ENCODE measurements at places on chromosomes 7 and 10.

- no peak overlapping the region for H3K27ac ChIP-seq
- H3K4me1 ChIP-seq, result no peaks in the 10 kb centered on the region
- no peak for DNase-seq
Measured at GRCh38 chr7:20284003-20284770, 46.5 kb upstream of the ITGB8 start.

DNA sequence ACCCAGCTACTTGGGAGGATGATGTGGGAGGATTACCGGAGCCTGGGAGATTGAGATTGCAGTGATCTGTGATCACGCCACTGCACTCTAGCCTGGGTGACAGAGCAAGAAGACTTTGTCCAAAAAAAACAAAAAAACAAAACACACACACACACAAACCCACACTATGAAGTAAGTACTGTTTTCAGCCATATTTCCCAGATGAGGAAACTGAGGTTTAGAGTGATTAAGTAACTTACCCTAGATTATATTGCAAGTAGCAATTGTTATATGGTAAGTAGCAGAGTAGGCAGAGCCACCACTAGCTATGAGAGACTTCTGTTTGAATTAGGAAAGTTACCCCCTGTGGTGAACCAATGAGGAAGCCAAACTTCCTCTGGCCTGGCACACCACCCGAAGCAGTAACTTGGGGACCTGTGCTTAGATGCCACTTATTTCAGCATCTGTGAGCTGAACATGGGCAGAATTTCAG is 61.9 kb downstream of the MCU start:
- H3K36me3 ChIP-seq, result no peaks in the 10 kb centered on the region
- H3K27ac ChIP-seq, result no peak overlapping the region
- no peaks in the 10 kb centered on the region for H3K4me1 ChIP-seq
- H3K4me3 ChIP-seq, result no peak overlapping the region
- no peaks in the 10 kb centered on the region for H3K27me3 ChIP-seq

GRCh38 chr7:30201161-30201666 is 66.4 kb downstream of the MTURN start:
- DNase-seq, result no peak
- no peak overlapping the region for H3K4me3 ChIP-seq
- no peak overlapping the region for H3K27ac ChIP-seq
- no peaks in the 10 kb centered on the region for H3K27me3 ChIP-seq
- no peaks in the 10 kb centered on the region for H3K36me3 ChIP-seq

DNA sequence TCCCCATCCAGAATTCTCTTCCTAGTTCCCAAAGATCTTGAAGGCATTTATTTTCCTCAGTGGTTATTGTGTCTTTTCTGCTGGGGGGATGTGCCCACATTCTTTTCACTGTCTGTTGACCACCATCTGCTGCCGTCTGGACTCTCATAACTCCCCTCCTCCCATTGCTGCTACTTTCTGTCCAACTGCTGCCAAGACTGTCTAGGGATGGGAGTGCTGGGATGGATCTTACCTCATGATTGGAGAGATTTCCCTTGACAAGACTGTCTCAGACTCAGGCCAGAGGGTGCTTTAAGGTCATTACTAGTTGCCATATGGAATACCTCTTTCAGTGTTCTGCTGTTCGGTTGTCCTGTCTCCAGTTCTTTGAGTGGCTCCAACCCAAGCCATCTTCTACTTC is 141.6 kb downstream of the C1GALT1 start:
- H3K36me3 ChIP-seq, result no peaks in the 10 kb centered on the region
- H3K27me3 ChIP-seq, result no peaks in the 10 kb centered on the region
- no peak overlapping the region for H3K4me3 ChIP-seq
- no peak for DNase-seq

- no peak for DNase-seq
- no peaks in the 10 kb centered on the region for H3K4me1 ChIP-seq
- H3K4me3 ChIP-seq, result no peak overlapping the region
- H3K27me3 ChIP-seq, result no peaks in the 10 kb centered on the region
Measured at GRCh38 chr7:116512520-116513188, 12.2 kb upstream of the CAV1 start.

Data from spinal cord (tissue), 10 donors.